Cardiac muscle cell (in vitro differentiated cells and primary cell): ENCODE measurements at places on chromosomes 5 and 9. TPM values are rescaled to one million over a fixed set of nuclear protein-coding genes. Genes with fewer than 3 reads are reported as not detected.
A peak's percentile ranks its signal among the peaks of the same experiment; 100 is the strongest.

- DNase-seq = peak; percentile 83
These were observed 613 bp downstream of the ZBTB5 start for GRCh38 chr9:37464426-37465248.

DNA sequence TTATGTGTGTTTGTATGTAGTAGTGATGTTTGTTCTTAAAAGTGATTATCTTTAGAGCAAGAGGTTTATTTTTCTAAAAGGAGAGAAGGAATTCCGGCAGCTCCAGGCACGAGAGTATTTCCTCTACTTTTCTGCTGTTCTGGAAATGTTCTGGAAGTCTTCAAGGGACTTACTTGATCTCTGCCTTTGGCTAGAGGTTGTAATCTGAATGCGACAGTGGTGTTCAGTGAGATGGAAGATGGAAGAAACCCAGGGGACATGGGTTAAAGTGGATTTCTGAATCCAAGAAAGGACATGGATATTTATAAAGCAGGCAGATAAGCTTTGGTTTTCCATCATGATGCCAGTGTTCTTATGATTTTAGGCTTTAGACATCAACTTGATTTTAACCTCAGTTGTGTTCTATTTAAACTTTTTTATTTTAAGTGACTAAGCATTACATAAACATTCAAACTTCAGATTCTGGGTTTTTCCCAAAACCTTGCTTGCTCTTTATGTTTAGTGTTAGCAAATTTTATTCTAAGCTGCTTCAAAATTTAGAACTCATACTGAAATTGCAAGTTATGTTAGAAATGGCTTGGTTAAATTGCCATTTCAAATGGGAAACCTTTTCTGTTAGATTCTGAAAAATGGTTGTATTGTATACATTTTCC lies 3.6 kb downstream of the GPR21 start:
- no peak for DNase-seq

- no peak for DNase-seq
These were observed 42.8 kb upstream of the CPEB4 start for GRCh38 chr5:173845321-173845720.

Gene APC
- 12.9 and 22.9 TPM in 2 replicates for polyA plus RNA-seq

Gene FKTN
- polyA plus RNA-seq = 5.3 and 7.6 TPM in 2 replicates
